T-helper 9 cell (primary cell): ENCODE measurements at places on chromosomes 5 and 9.

DNA sequence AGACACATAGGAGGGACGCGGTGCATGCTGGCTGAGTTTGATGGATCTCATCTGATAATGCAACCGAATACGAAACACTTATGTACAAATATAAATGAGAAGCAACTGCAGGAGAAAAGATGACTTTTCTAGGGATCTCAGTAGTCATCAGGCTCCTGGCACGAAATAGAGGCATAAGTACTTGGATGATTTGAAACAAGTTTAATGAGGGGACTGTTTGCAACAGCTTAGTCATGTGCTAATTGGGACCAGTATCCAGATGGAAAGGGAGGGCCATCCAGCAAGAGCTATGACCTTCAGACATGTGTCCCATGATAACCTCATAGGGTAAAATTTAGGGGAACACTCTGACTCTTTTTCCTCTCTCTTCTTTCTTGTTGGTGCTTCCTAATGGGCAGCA lies 123.0 kb downstream of the EGFLAM start:
- no peak for DNase-seq

GRCh38 chr5:39433848-39434247 lies 9.1 kb upstream of the DAB2 start:
- DNase-seq: no peak

DNA sequence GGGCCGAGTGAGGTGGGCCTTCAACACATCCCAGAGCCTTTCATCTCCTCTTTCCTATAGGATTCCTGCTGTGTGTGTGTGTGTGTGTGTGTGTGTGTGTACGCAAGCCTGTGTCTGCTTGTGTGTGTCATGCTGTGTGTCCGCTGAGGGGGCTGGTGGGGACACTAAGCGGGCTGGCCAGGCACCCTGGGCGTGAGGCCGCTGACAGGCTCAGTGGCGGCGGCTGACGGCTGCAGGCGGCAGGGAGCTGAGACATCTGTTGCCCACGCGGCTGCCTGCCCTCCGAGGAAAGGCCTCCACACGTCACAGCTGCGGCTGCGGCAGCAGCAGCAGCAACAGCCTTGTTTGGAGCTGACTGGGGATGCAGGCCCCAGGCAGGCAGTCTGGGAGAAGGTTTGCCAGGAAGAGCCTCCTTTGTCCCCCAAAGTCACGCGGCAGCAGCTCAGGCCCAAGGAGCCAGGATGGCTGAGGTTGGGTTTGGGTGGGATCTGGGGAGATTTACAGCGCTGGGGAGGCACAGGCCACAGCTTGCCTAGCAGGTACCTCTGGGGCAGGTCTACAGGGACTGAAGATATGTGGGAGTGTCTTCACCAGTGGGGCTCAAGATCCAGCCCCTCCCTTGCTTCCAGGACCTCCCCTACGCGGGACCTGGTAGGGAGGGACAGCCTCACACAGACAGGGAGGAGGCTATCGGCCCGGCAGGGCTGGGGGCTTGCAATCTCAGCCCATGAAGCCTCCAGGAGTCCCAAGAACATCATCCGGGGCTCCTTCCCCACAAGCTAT lies 1.8 kb downstream of the PDLIM4 start:
- DNase-seq: no peak

GRCh38 chr5:53109443-53110127 lies at the start of gene MOCS2:
MOCS2 (minus strand) TSS chr5:53109757; CDS start chr5:53107174, 2,583 bp downstream.
- DNase-seq: peak; percentile 84

DNA sequence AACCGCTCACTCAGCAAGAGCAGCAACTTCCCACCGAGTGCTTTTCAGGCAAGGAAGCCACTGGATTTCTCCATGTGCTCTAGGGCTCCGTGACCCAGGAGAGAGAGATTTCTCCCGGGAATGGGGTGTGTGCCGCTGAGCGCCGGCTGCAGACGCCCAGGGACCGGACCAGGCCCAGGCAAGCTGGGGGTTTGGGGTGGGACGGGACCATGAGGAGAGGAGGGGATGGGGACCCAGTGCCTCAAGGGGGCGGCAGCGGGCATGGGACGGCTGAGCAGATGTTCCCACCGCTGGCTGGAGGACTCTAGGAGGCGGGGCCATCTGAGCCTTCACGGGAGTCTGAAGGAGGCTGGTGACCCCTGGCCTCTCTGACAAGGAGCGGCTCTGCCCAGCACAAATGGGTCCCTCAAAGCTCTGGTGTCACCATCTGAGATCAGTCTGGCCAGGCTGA lies 8.5 kb downstream of the LCN9 start:
- DNase-seq: no peak

GRCh38 chr5:115160975-115161475 lies 8.7 kb downstream of the TRIM36 start:
- no peak for DNase-seq
